Amniotic epithelial cell (primary cell): ENCODE measurements at places on chromosomes 16 and 17.
A peak's percentile ranks its signal among the peaks of the same experiment; 100 is the strongest.

GRCh38 chr16:19512297-19512696 lies 9.6 kb downstream of the GDE1 start:
- no peak for DNase-seq

- DNase-seq, result peak; percentile 73
Measured at GRCh38 chr16:29877266-29877961, 14.4 kb upstream of the CDIPT start.

- no peak for DNase-seq
Measured at GRCh38 chr16:17448640-17449638, 21.8 kb downstream of the XYLT1 start.

- DNase-seq, result no peak
Measured at GRCh38 chr16:51012396-51012795, 138.7 kb downstream of the SALL1 start.

DNA sequence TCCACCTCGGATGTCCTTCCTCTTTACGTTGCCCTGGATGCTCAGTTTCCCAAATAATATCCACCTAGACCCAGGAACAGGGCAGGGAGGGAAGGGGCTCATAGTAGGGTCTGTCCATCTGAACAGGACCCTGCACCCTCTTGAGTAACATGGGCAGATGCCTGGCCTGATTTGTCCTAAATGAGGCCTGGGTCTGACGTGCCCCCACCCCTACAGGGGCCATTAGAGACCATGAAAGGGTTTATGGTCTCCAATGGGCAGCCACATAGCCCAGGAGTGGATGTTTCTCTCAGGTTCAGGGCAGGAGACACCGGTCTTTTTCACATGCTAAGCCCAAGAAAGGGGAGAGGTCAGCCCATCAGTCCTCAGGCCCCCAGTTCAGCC lies 6.8 kb downstream of the CACNG1 start:
- no peak for DNase-seq

- DNase-seq, result no peak
Measured at GRCh38 chr16:586645-587590, 2.9 kb upstream of the RAB40C start.

DNA sequence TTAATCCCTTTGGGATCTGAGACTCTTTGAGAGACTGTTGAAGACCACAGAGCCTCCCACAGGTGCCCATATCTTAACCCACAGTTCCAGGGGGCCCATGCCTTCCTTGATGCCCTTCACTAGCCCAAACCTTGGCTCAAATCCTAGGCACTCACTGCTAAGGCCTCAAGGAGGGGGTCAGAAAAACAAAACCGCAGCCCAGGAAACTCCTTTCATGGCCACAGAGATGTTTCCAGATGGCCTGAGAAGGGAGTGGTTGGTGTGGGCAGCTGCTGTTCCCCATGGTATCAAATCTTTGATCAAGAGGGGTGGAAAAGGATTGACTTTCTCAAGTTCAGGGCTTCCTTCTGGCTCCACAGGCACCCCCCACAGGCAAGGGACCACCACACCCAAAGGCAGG lies 44.7 kb downstream of the CDH1 start:
- no peak for DNase-seq

GRCh38 chr17:4483012-4483840 lies 15.5 kb upstream of the SPNS2 start:
- DNase-seq, result no peak

DNA sequence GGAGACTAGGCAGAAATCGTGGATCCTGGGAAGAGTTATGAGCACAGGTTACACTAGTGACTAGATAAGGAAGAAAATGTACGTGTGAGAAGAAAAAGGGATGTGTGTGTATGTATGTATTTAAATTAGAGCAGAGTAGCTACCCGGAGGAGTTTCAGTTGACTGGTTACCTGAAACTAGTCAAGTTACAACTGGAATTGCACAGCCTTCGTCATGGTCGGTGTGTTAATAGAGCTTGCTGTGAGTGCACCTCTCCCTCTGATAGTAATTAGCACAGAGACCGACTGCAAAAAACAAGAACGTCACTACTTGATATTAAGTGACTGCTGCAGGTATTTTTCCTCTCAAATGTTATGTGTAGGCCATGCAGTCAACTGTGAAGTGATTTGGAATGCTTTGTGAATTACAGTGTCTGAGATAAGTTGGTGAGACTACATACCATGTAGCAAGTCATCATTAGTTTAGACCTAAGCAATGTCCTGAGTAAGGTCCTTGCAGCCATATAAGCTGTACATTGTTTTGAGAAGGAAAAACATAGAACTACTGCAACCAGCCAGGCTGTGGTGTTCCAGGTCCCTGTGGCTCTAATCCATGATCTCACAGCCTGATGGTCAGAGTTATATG lies 95.7 kb downstream of the WNT3 start:
- DNase-seq, result no peak

GRCh38 chr17:975371-975915 lies 4.1 kb downstream of the NXN start:
- DNase-seq, result no peak

DNA sequence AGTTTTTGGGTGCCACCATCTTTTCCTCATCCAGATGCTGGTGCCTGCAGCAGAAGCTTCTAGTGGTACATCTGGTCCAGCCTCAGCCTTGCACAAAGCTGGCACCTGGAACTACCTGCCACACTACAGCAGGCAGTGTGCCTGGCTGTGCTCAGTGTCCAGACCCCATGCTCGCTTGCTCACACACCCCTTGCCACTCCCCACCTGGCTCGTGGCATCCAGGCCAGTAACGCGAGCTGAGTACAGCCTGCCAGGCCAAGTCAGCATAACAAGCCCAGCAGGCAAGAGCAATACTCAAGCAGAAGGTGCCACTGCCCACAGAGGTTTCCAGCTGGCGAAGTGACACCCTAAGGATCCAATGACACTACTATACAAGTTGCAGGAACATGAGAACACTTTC lies 29.7 kb upstream of the KIF2B start:
- no peak for DNase-seq

DNA sequence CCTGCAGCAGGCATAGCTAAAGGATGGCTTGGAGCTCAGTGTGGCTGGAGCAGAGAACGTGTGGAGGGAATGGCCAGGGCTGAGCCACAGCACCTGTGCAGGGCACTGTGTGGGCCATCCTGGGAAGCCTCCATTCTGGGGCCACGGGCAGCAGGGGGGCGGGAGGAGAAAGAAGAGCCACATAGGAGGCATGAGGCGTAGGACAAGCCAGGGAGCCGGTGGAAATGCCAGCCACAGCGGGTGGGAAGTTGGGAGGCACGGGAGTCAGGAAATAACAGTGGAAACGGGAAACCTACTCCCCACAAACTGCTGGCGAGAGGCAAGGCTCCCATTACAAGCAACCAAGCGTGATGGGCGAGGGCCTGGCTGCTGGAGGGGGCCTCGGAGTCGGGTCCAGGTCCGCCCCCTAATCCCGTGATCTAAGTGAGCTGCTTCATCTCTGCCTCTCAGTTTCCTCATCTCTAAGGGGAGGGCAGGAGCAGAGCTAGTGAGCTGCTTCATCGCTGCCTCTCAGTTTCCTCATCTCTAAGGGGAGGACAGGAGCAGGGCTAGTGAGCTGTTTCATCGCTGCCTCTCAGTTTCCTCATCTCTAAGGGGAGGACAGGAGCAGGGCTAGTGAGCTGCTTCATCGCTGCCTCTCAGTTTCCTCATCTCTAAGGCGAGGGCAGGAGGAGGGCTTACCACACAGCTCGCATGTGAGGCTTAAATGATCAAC lies 104.9 kb downstream of the ADCY9 start:
- no peak for DNase-seq

- peak; percentile 100 for DNase-seq
Measured at GRCh38 chr16:48126801-48127644, 28.8 kb downstream of the ABCC12 start.

- no peak for DNase-seq
Measured at GRCh38 chr17:32241640-32242039, 24.0 kb upstream of the RHBDL3 start.
